Posterior vena cava (tissue), 2 donors: ENCODE measurements at places on chromosomes 2 and 18. TPM values are rescaled to one million over a fixed set of nuclear protein-coding genes. Genes with fewer than 3 reads are reported as not detected.

GRCh38 chr2:66824926-66825325, 390.0 kb downstream of the MEIS1 start:
- DNase-seq = no peak

GRCh38 chr2:116132833-116133232, 1681.7 kb upstream of the DDX18 start:
- no peak for DNase-seq

DNA sequence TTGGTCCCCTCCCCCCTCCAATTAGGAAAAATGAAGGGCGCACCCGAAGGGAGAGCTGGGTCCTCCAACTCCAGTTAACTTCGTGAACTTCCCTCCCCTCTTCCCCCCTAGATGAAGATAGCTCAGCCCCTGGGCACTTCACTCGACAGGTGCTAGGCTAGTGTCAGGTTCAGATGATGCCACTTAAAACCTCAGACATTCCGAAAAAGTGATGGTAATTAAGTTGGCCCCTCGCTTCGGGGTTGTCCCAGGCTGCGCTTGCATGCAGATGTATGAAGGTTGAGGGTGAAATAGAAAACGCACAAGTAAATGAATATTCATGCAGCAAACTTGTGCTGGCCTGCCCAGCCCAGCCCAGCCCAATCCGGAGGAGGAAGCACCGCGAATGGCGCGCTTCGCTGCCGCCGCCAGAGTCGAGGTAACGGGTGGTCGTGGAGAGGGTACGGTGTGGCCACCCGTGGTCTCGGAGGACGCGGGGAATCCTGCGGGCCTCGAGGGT, 3.0 kb upstream of the GBX2 start:
- DNase-seq = no peak

DNA sequence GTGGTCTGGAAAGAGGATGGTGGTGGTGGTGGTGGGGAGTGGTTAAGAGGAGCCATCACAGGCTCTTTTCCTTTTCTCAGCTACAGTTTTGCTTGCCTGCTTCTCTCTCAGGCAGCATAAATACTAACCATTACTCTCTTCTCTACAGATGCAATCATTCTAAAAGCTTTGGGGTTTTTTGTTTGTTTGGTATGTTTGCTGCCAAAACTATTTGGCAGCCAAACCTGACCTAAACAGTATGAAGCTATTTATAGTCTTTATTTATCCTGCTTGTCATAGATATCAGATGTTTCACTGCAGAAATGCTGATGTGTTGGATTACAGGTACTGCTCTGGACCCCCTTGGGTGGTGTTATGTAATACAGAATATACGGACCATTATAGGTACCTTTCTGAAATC, 15.3 kb downstream of the SIX3 start:
- DNase-seq = no peak

GRCh38 chr2:16270441-16270840, 330.1 kb downstream of the MYCN start:
- DNase-seq = no peak

DNA sequence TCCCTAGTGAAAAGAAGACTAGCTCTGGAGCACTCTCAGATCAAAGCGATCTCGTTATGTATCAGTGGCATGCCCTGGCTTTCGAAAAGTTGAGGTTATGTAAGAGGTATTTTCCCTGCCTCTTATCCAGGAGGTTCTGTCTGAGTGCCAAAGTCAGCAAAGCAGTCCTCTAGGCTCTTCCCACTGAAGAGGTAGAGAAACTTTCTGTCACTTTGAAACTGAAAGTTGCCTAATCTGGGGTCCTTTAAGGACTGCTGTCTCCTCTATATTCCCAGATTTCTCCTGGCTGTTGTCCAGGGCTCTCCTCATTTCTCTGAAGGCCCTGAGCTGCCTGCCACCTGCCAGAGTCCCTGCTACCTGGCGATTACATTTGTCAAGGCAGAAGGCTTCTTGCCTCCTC, 96.3 kb downstream of the B3GNT2 start:
- DNase-seq = no peak

GRCh38 chr2:200613692-200614091, 27.9 kb downstream of the AOX1 start:
- no peak for DNase-seq

DNA sequence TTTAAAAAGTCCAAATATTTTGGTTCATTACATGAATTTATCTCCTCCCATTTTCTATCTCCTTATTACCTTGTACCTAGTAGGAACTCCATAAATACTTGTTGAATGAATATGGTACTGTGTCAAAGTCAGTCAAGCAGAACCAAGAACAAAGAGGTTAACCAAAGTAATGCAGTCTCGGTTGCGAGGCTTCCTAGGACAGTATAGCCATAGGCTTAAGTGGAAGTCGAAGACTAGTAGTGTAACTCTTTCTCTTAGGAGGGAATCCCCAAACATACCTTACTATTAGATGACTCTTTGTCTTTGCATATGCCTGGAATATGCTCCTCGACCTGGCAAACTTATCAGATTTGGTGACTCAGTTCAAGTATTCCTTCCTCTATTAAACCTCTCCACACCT, 4.8 kb downstream of the LIPT1 start:
- DNase-seq = no peak

- no peak for DNase-seq
Observed at GRCh38 chr18:37429791-37430190, 135.8 kb downstream of the CELF4 start.

DNA sequence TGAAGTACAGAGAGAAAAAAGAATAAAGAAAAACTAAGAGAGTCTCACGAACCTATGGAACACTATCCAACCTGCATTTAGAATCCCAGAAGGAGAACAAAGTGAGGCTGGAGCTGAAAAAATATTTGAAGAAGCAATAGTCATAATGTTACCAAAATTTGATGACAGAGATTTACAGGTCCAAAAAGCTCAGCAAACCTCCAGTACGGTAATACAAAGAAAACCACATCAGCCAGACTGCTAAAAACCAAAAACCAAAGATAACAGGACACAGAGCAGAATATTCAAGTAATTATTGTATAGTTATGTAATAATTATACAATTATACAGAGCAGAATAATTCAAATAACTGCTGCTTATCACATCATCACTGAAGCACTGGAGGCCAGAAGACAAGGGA, 23.7 kb downstream of the ATL2 start:
- no peak for DNase-seq

DNA sequence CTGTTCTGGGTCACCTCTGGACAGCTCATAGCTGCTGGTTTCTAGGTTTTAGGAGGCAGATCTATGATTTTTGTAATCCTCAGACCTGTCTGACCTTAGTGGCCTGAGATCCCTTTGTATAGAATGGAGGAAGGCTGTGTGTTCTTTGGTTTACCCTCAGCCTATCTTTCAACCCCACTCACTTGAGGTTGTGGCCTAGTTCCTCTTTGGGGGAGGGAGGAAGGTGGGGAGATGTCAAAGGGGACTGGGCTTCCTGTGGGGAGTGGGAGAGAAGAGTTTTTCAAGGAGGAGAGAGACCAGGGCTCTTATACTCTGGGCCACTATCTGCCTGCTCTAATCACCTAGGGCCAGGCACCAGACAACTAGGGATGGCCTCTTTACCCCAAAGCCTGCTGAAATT, 28.5 kb downstream of the SEMA4F start:
- DNase-seq = no peak

Gene OR6B2
- not detected for total RNA-seq

- no peak for DNase-seq
Observed at GRCh38 chr2:207603486-207603885, 21.7 kb downstream of the METTL21A start.

DNA sequence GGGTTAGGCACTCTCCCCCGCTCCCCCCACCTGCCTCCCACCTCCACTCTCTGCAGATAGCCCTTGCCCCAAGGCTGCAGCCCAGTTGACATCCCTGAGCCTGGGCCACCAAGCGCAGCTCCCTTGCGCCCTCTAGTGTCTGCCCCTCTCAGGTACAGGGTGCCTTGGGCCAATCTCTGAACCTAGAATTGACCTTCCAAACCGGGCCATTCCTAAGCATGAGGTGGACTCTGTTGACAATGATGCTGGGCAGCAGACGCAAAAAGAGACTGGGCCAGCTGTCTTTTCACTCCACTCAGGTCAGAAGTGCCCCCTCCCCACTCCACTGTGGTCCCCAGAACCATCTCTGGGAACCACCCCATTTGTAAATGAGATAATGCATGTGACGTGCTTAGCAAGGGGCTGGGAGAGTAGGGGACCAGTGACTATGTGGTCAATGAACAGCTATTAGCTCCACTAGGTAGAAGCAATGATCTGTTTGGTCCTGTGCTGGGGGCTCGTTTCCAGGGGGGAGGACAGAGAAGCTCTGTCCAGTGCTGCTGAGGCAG, 43.3 kb upstream of the PLB1 start:
- DNase-seq = peak; percentile 94

GRCh38 chr2:205807229-205807628, 124.9 kb downstream of the NRP2 start:
- no peak for DNase-seq

DNA sequence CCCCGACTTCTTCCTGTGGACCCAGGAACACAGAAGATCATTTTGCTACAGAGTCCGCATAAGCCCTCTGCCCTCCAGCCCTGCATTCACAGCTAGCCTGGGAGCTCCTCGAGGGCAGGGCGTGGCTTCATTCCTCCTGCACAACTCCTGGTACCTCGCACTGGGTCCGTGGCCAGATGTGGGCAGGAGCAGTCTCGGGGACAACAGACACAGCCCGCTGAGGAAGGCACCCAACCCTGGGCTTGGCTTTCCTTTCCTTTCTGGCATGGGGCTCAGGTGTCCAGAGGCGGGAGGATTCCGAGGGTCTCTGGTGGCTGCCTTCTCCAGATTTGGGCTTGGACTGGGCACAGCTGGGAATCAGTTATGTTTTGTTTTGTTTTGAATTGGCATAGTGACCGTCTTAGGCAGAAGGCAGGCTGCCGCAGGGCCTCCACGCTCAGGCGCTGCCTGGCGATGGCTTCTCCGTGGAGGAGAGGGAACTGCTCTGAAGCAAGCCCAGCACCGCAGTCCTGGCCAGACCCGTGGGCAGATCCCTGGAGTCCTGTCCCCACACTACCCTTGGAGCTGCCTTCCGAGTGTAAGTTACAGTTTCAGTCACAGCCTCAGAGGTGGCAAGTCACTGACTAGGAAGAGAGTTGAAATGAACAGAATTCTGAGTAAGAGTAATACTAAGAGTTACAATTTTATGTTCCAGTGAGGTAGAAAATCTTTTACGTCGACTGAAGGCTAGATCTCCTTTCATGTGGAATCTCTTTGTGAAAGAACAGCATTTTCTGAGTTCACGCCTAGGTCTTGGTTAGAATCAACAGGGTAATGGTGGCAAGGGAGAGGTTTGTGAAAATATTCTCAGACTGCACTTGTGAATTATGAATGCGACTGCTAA, 47.9 kb downstream of the LDLRAD4 start:
- DNase-seq = peak; percentile 86

Gene EVA1A
- total RNA-seq = 1.1 TPM

Gene TNFAIP6
- 4.4 TPM for total RNA-seq

DNA sequence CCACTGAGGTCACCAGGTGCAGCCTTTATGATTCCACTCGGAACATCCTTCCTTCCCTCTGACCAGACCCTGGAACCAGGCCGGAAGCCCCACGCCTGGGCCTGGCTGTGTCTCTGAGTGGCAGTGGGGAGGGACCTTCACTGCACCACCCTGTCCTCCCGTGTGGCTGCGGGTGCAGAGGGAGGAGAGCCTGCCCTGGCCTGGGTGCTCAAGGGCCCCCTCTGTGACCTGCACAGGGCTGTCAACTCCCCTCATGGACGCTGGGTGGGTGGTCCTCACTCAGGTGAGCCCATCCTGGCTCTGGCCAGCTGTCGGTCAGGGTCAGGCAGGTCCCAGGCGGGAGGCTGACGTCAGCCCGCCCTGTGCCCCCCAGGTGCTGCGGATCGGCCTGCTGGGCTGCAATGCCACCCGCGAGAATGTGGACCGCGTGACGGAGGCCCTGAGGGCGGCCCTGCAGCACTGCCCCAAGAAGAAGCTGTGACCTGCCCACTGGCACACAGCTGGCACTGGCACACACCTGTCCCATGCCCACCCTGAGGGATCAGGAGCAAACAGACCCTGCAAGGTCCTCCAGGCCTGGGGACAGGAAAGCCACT, 9.8 kb downstream of the AGXT start:
- DNase-seq = peak; percentile 73

Gene COL6A3
- total RNA-seq = 835 TPM

GRCh38 chr2:38496927-38497669, 105.6 kb downstream of the HNRNPLL start:
- peak; percentile 83 for DNase-seq

DNA sequence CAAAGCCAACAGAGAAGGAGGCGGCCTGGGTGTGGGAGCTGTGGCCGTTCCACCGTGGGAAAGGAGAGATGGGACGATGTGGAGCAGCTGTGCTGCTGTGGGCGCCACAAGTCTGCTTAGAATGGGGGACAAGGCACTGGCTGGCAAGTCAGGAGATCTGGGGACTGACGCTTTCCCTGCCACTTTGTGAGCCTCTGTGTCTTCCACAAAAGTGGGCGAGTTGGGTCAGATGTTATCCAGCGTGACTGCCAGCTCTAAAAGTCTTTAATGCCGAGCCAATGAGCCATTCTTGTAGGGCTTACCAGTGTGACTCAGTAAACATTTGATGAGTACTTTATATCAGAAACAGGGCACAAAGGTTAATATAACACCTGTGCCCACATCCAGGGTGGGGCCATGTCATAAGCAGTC, 113.6 kb upstream of the MGAT5 start:
- DNase-seq = no peak

Gene EVX2
- not detected for total RNA-seq

Gene DNAJC5G
- total RNA-seq = 0.19 TPM

DNA sequence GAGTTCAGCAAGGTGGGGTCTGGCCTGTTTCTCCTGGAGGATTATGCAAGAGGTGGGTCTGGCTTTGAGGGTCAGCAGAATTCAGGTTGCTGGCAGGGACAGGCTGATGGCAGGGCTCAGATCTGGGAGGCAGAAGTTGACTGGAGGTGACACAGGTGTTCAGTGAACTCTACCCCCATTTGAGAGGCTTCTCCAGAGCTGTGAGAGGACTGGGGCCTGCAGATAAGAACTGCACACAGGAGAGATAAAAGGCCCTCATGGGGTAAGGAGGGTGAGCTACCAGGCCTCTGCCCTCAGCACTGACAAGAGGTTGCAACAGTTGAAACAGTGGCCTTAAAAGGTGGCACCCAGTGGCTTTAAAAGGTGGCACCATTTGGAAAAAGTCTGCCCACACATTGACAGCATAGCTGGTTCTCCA, 13.1 kb downstream of the MOCOS start:
- DNase-seq = no peak

GRCh38 chr2:158809816-158810215, 14.7 kb downstream of the DAPL1 start:
- no peak for DNase-seq

Gene SLC9A4
- not detected for total RNA-seq

Gene SPTBN1
- total RNA-seq = 329 TPM

Gene SOX11
- total RNA-seq = not detected

- no peak for DNase-seq
Observed at GRCh38 chr18:74797577-74798151, 200.0 kb downstream of the ZNF407 start.

- no peak for DNase-seq
Observed at GRCh38 chr2:238021327-238021726, 39.5 kb upstream of the SCLY start.

- DNase-seq = no peak
Observed at GRCh38 chr2:191912764-191913163, 65.9 kb upstream of the CAVIN2 start.

Gene LIMS1
- total RNA-seq = 58.6 TPM

Gene TEX261
- total RNA-seq = 44.3 TPM

GRCh38 chr18:24395049-24395795, 2.4 kb downstream of the OSBPL1A start:
- DNase-seq = no peak

Gene PKP4
- total RNA-seq = 44.7 TPM

Gene NOP58
- 41.3 TPM for total RNA-seq

- no peak for DNase-seq
Observed at GRCh38 chr2:113876503-113877387, 13.1 kb upstream of the ACTR3 start.

Gene BOLL
- total RNA-seq = not detected

Gene VWC2L
- total RNA-seq = 0.10 TPM

- no peak for DNase-seq
Observed at GRCh38 chr2:74425523-74425922, 4.0 kb downstream of the WDR54 start.
